ENCODE measurements at places on chromosomes 7 and 10.

DNA sequence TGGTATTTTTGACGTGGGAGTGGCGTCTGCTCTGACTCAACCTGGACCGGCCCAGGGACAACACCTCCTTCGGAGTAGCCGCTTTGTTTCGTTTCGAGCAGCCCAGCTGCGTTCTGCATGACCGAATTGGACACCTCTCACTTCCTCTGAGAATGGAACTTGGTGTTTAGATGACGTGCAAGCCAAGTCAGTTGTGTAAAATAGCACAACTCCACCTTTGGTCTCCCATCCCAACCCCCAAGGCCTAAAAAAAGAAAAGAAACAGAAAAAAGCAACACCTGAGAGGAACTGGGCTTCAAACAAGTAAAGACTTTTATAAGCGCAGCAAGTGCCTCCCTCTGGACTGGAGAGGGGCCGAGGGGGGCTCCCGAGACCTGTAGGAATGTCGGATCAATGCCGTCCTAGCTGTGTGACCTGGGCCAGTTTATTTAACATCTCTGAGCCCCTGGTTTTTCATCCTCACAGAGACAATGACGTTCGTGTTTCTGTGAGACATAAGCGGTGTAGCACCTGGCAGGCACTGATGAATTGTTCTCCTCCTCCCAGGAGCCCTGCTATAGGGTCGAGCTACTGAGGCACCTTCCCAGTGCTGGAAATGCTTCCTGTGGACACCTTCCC, 52.0 kb upstream of the SMNDC1 start:
- peaks cover 45% of the 10 kb centered on the region for H3K4me1 ChIP-seq
- DNase-seq = peak; percentile 87
- H3K4me3 ChIP-seq = no peak overlapping the region
- no peaks in the 10 kb centered on the region for H3K27me3 ChIP-seq
- H3K27ac ChIP-seq = peak overlapping the region; percentile 57
- H3K36me3 ChIP-seq = no peaks in the 10 kb centered on the region

GRCh38 chr10:12218991-12219390, 23.0 kb downstream of the CDC123 start:
- no peak for DNase-seq
- peaks cover 2% of the 10 kb centered on the region for H3K4me1 ChIP-seq
- H3K27me3 ChIP-seq = no peaks in the 10 kb centered on the region
- H3K4me3 ChIP-seq = no peak overlapping the region
- no peak overlapping the region for H3K27ac ChIP-seq

DNA sequence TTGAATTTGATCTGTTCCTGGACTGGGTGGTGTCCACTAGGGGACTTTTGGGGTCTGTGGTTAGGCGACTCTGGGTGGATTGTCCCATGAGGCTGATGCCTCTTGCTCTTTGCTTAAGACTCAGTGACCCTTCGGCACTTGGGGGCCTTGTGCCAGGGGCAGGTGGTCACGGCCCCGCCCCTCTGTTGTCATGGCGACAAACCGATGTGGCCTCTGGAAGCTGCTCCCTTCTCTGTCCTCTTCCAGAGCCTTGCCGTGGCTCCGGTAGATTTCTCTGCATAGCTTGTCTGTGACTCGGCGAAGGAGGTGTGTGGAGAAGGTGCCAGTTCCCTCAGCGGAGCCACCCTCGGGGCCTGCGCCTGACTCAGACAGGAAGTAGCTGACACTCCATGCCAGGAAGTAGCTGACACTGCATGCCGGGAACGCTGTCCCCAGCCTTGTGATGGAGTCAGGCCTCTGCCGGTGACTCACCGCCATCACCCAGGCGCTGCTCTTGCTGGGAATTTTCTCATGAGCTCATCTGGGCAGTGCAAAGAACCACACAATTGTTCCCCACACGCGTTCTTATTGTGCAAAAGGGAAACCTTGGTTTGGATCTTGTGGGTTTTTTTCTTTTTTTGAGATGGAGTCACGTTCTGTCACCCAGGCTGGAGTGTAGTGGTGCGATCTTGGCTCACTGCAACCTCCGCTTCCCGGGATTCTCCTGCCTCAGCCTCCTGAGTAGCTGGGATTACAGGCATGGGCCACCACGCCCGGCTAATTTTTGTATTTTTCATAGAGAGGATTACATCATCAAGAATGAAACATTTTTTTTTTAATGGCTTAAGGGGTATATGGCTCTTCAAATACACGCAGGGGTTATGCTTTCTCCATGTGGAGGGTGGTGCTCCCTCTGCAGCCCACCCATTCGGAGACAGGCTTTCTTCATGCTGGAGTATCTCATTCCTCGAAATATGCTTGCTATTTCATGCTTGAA, 72.6 kb downstream of the PFKFB3 start:
- H3K27ac ChIP-seq = peak overlapping the region; percentile 93
- no peaks in the 10 kb centered on the region for H3K36me3 ChIP-seq
- peak overlapping the region; percentile 64 for H3K4me3 ChIP-seq
- H3K27me3 ChIP-seq = no peaks in the 10 kb centered on the region
- H3K4me1 ChIP-seq = peaks cover 17% of the 10 kb centered on the region

DNA sequence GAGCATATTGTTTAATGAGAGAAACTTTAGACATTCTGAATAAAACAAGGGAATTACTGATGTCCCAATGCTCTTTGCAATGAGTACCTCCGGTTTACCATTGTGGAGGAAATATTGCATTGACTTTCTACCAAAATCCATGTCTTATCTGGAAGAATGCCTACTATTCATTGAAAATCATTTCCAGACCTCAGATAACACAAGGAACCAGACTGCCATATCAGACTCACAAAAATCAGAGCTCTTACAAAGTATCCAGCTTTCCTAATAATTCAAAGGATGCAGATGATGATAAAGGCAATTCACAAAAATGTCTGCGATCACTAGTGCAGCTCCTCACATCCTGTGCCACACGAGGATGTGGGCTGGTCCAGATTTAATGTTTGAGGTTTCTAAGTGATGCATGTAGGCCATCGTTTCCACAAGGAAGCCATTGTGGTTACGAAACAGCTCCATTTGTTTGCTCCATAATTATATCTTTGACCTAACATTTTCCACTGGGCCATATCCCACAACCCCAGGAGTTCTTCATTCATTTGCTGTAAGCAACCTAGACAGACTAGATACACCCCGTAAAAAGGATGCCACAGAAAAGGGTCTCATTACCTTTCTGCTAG, 831.1 kb upstream of the C7orf33 start:
- no peak overlapping the region for H3K4me3 ChIP-seq
- DNase-seq = no peak
- H3K27me3 ChIP-seq = no peaks in the 10 kb centered on the region
- no peaks in the 10 kb centered on the region for H3K36me3 ChIP-seq
- H3K4me1 ChIP-seq = no peaks in the 10 kb centered on the region
- no peak overlapping the region for H3K27ac ChIP-seq

DNA sequence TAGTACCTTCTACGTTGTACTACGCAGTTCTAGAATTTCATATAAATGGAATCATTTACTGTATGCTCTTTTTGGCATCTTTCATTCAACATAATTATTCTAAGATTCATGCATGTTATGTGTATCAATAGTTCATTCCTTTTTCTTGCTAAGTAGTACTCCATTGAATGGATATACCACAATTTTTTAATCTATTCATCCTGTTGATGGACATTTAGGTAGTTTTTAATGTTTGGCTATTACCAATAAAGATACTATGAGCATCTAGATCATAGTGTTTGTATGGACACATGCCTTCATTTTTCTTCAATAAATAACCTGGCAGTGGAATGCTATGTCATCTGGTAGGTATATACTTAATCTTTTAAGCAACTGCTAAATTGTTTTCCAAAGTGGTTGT, 83.0 kb upstream of the ELN start:
- DNase-seq = no peak
- no peaks in the 10 kb centered on the region for H3K4me1 ChIP-seq
- no peaks in the 10 kb centered on the region for H3K36me3 ChIP-seq
- H3K4me3 ChIP-seq = no peak overlapping the region
- no peak overlapping the region for H3K27ac ChIP-seq

DNA sequence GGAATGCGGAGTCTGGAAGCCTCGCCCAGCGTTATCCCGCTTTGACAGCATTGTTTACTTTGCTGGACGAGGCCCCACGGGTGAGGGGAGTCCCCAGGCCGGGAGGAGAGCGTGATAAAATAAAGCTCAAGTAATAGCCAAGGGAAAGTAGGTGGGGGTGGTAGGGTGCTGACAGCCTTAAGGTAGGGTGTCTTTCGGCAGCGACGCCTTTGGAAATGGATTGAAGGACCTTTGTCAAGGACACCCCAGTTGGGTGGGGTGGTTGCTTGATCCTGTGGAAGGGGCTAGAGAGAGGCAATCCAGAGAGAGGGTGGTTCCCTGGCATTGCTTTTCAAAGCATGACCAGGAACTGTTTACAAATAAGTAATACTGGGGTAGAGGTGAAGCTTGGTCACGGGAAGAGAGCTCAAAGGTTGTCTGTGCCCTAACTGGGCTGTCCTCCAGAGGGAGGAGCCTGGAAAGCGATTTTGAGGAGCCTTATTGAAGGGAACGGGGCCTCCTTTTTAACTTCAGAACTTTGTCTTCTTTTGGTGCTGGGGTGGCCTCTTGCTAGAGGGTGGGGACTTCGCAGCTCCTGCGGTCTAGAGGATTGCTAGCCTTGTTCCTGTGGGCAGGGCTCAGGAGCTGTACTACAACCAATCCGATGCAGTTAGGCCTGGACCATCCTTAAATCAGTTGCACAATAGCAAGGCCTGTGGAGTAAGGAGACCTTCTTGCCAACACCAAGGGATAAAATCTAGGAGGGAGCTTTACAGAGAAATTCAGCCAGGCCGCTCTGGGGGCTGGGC, 1.3 kb downstream of the EIF4EBP2 start:
- H3K4me1 ChIP-seq = peaks cover 7% of the 10 kb centered on the region
- no peaks in the 10 kb centered on the region for H3K27me3 ChIP-seq
- peak overlapping the region; percentile 50 for H3K27ac ChIP-seq
- H3K4me3 ChIP-seq = peak overlapping the region; percentile 97
- peaks cover 9% of the 10 kb centered on the region for H3K36me3 ChIP-seq
- DNase-seq = peak; percentile 93

DNA sequence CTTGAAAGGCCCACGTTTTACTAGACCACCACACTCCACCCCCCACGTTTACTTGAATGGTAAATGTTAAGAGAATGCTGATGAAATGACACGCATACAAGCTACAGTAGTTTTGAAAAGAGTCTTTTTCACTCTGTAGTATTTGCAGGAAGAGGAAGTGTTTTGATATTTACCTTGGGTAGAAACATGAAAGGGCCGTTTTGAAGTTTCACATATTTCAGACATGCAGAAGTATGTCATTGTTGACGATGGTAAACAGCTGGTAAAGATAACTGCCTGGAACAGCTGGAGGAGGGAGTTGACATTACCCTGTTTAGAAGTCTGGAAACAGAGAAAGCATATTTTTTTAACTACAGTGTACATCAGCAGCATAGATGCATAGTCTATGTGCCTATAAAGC, 160.7 kb downstream of the NXPH1 start:
- no peak overlapping the region for H3K4me3 ChIP-seq
- DNase-seq = no peak
- no peaks in the 10 kb centered on the region for H3K4me1 ChIP-seq
- no peaks in the 10 kb centered on the region for H3K36me3 ChIP-seq

DNA sequence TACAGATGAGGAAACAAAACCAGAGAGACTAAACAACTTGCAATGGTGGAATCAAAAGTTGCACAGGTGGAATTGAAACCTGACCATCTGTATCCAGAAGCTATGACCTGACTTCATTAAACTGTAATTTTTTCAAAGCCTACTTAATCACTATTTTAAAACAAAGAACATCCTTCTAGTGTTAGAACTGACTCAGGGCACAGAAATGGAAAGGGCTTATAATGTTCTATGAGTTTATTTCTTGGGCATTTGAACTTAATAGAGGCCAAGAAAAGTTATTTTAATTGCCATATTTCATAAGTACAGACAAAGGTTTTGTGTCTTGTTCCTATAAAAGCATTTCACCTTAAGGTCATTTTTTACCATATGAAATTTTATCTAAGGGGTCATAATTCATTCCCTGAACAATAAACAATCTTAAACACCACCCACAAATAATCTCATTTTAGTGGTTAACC, 8.8 kb downstream of the ITGB1 start:
- no peak overlapping the region for H3K27ac ChIP-seq
- peaks cover 17% of the 10 kb centered on the region for H3K36me3 ChIP-seq
- H3K4me3 ChIP-seq = no peak overlapping the region
- peaks cover under 1% of the 10 kb centered on the region for H3K4me1 ChIP-seq
- no peak for DNase-seq

GRCh38 chr10:71087622-71088021, 124.7 kb upstream of the UNC5B start:
- DNase-seq = no peak
- H3K4me3 ChIP-seq = no peak overlapping the region
- no peaks in the 10 kb centered on the region for H3K4me1 ChIP-seq
- peaks cover 73% of the 10 kb centered on the region for H3K27me3 ChIP-seq
- no peak overlapping the region for H3K27ac ChIP-seq

- peaks cover 9% of the 10 kb centered on the region for H3K4me1 ChIP-seq
- no peak overlapping the region for H3K27ac ChIP-seq
- H3K4me3 ChIP-seq = no peak overlapping the region
- no peak for DNase-seq
These were observed 1.8 kb downstream of the CLEC2L start for GRCh38 chr7:139525239-139525638.

- DNase-seq = no peak
- no peaks in the 10 kb centered on the region for H3K4me1 ChIP-seq
- no peak overlapping the region for H3K4me3 ChIP-seq
- no peak overlapping the region for H3K27ac ChIP-seq
These were observed 407.5 kb upstream of the AUTS2 start for GRCh38 chr7:69190763-69191162.

- no peak for DNase-seq
- no peak overlapping the region for H3K27ac ChIP-seq
- no peaks in the 10 kb centered on the region for H3K27me3 ChIP-seq
- H3K4me1 ChIP-seq = peaks cover 20% of the 10 kb centered on the region
These were observed 66.3 kb downstream of the PARD3 start for GRCh38 chr10:34748767-34749166.

GRCh38 chr7:73869011-73869798, 8.2 kb downstream of the TMEM270 start:
- peaks cover 8% of the 10 kb centered on the region for H3K27me3 ChIP-seq
- H3K4me3 ChIP-seq = no peak overlapping the region
- no peak overlapping the region for H3K27ac ChIP-seq
- no peaks in the 10 kb centered on the region for H3K36me3 ChIP-seq
- DNase-seq = no peak

- H3K27ac ChIP-seq = no peak overlapping the region
- peaks cover 7% of the 10 kb centered on the region for H3K4me1 ChIP-seq
- peak overlapping the region; percentile 94 for H3K4me3 ChIP-seq
- H3K27me3 ChIP-seq = no peaks in the 10 kb centered on the region
These were observed 562 bp downstream of the NUB1 start for GRCh38 chr7:151342102-151342646.
